ENCODE measurements at places on chromosomes 11 and 22.

GRCh38 chr11:44615041-44615755 is 49.7 kb downstream of the CD82 start:
- peaks cover 82% of the 10 kb centered on the region for H3K36me3 ChIP-seq
- H3K27me3 ChIP-seq, result no peaks in the 10 kb centered on the region
- peak overlapping the region; percentile 44 for H3K4me3 ChIP-seq
- peak overlapping the region; percentile 97 for H3K27ac ChIP-seq

DNA sequence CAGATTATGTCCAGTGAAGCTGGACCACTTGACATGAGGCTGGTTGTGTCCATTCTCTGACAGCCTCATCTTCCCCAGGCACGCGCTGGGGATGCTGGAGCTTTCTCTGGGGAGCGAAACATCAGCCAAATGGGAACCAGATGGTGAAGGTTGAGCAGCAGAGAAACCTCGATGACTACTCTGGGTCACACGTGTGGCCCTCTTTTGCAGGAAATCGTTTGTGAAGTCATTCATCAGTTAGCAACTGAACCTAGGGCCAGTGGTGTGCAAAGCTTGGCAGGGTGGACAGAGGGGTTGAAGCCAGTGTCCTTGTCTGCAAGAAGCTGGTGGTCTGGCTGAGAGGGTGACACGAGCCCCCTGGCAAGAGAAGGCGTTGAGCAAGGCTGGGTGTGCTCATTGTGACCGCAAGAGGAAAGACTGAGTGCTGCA is 109.8 kb downstream of the ZBTB16 start:
- H3K27me3 ChIP-seq, result no peaks in the 10 kb centered on the region
- H3K36me3 ChIP-seq, result no peaks in the 10 kb centered on the region
- H3K4me3 ChIP-seq, result peak overlapping the region; percentile 17
- no peak overlapping the region for H3K27ac ChIP-seq

- no peak for DNase-seq
- H3K4me3 ChIP-seq, result no peak overlapping the region
- H3K36me3 ChIP-seq, result no peaks in the 10 kb centered on the region
- no peaks in the 10 kb centered on the region for H3K4me1 ChIP-seq
Measured at GRCh38 chr11:77236901-77237300, 64.6 kb downstream of the GDPD4 start.

- H3K36me3 ChIP-seq, result no peaks in the 10 kb centered on the region
- H3K4me3 ChIP-seq, result no peak overlapping the region
- DNase-seq, result no peak
- no peaks in the 10 kb centered on the region for H3K27me3 ChIP-seq
Measured at GRCh38 chr22:30602049-30602448, 4.9 kb upstream of the TCN2 start.

DNA sequence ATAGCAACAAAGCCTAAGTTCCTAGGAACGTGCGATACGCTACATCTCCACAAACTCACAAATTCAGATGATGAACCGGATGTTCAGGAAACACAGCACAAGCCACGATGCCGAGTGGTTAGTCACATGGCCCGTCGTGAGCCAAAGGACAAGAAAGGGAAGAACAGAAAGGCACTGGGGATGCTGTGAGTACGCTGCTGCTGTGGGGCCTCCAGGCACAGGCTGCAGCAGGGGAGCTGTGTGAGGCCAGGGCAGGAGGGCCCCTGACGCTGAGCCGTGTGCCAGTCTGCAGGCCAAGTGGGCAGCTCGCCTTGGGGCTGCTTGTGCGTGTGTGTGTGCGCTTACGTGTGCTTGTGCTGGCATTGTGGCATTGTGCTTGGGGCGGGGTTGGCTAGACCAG is 89.4 kb downstream of the CTTN start:
- no peak overlapping the region for H3K4me3 ChIP-seq
- peaks cover 12% of the 10 kb centered on the region for H3K27me3 ChIP-seq
- DNase-seq, result no peak
- H3K36me3 ChIP-seq, result no peaks in the 10 kb centered on the region

DNA sequence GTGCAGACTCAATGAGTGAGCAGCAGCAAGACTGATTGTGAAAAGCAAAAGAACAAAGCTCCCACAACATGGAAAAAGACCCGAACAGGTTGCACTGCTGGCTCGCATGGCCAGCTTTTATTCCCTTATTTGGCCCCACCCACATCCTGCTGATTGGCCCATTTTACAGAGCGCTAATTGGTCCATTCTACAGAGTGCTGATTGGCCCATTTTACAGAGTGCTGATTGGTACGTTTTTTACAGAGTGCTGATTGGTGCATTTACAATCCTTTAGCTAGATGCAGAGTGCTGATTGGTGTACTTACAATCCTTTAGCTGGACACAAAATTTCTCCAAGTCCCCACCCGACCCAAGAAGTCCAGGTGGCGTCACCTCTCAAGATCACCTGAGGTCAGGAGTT is 15.3 kb upstream of the SLC25A1 start:
- no peak overlapping the region for H3K4me3 ChIP-seq
- no peaks in the 10 kb centered on the region for H3K36me3 ChIP-seq

DNA sequence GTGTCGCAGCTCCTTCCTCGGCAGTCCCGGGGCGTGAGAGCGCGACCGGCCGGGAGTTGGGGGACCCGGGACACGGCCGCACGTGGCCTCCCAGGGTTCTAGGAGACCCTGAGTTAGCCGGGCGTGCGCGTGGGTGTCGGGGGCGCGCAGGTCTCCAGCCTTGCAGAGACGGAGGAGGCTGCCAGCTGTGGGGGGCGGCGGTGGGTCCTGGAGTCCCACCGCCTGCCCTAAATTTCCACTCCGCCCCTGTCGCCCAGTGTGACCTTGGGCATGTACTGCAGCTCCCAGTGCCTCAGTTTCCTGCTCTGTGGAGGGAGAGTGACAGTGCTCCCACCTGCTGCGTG is 18.8 kb downstream of the RRP7A start:
- H3K27ac ChIP-seq, result no peak overlapping the region
- peak overlapping the region; percentile 70 for H3K4me3 ChIP-seq
- no peaks in the 10 kb centered on the region for H3K27me3 ChIP-seq
- no peak for DNase-seq
- peaks cover 7% of the 10 kb centered on the region for H3K4me1 ChIP-seq
- H3K36me3 ChIP-seq, result no peaks in the 10 kb centered on the region

GRCh38 chr11:8652140-8652539 is 30.3 kb downstream of the TRIM66 start:
- H3K27ac ChIP-seq, result no peak overlapping the region
- no peaks in the 10 kb centered on the region for H3K4me1 ChIP-seq
- H3K36me3 ChIP-seq, result peaks cover 27% of the 10 kb centered on the region
- H3K27me3 ChIP-seq, result no peaks in the 10 kb centered on the region
- no peak overlapping the region for H3K4me3 ChIP-seq

DNA sequence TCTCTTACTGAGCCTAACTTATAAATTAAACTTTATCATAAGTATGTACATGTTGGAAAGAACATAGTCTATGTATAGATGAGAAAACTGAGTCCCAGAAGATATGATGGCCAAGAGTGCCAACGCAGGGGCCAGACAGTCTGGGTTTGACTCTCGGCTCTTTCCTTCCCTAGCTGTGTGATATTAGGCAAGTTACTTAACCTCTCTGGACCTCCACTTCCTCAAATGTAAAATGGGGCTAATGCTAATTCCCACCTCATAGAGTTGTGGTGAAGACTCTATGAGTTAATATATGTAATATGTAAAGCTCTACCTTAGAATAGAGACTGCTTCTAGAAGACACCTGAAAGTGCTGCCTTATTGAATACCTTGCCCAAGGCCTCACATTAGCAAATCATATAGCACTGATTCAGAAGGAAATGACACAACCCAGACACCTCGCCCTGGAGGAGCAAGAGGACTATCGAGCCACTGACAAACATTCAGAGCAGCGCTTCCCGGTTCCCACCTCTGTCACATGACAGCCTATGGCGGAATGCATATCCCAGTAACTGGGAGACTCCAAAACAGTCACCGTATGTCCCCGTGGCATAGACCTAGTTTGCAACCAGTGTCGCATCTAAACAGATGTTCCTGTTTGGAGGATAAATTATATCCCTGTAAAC is 11.3 kb upstream of the CCDC86 start:
- no peaks in the 10 kb centered on the region for H3K36me3 ChIP-seq
- H3K27ac ChIP-seq, result no peak overlapping the region
- DNase-seq, result no peak
- H3K4me3 ChIP-seq, result no peak overlapping the region
- H3K4me1 ChIP-seq, result peaks cover 4% of the 10 kb centered on the region

DNA sequence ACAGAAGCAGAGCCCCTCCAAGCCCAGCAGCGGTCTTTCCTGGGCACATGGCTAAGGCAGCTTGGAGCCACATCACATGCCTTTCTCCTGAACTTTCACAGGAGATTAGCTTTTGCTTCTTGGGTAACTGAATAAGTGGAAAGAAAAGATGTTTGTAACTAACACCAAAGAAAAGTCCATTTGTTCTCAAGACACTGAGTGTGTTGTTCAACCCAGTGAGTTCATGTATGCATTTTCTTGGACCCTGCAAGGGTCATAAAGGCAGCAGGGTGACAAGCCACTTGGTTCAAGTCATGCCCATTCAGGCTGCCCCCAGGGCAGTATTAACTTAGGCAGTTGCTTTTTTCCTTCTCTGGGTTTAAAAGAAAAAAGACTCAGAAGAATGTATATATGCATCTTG is 203.4 kb downstream of the FAM76B start:
- peaks cover 5% of the 10 kb centered on the region for H3K4me1 ChIP-seq
- H3K36me3 ChIP-seq, result no peaks in the 10 kb centered on the region
- H3K4me3 ChIP-seq, result no peak overlapping the region
- H3K27ac ChIP-seq, result no peak overlapping the region
- DNase-seq, result no peak

GRCh38 chr22:41528132-41528766 is 16.0 kb downstream of the POLR3H start:
- peaks cover 87% of the 10 kb centered on the region for H3K36me3 ChIP-seq
- H3K4me3 ChIP-seq, result no peak overlapping the region
- no peak for DNase-seq
- peaks cover 19% of the 10 kb centered on the region for H3K4me1 ChIP-seq
- H3K27ac ChIP-seq, result peak overlapping the region; percentile 25
- H3K27me3 ChIP-seq, result no peaks in the 10 kb centered on the region

- no peaks in the 10 kb centered on the region for H3K27me3 ChIP-seq
- no peak overlapping the region for H3K27ac ChIP-seq
- no peaks in the 10 kb centered on the region for H3K4me1 ChIP-seq
- DNase-seq, result no peak
- no peaks in the 10 kb centered on the region for H3K36me3 ChIP-seq
Measured at GRCh38 chr11:16095756-16096155, 260.6 kb downstream of the SOX6 start.

- H3K4me1 ChIP-seq, result no peaks in the 10 kb centered on the region
- no peak overlapping the region for H3K4me3 ChIP-seq
- no peaks in the 10 kb centered on the region for H3K36me3 ChIP-seq
- peaks cover 7% of the 10 kb centered on the region for H3K27me3 ChIP-seq
Measured at GRCh38 chr11:32032478-32032877, 58.4 kb upstream of the RCN1 start.
